ENCODE measurements at places on chromosomes 3 and 15. TPM values are rescaled to one million over a fixed set of nuclear protein-coding genes. Genes with fewer than 3 reads are reported as not detected.

GRCh38 chr3:64260431-64260830, 35.2 kb upstream of the PRICKLE2 start:
- H3K36me3 ChIP-seq, result no peaks in the 10 kb centered on the region
- no peak overlapping the region for H3K27ac ChIP-seq
- DNase-seq, result peak; percentile 45
- H3K4me3 ChIP-seq, result peak overlapping the region; percentile 12

The GALNT15 gene
- 16.5 TPM for total RNA-seq

The C3orf49 gene
- total RNA-seq, result not detected

GRCh38 chr15:42218953-42219592, 11.0 kb upstream of the VPS39 start:
- DNase-seq, result no peak
- no peaks in the 10 kb centered on the region for H3K27me3 ChIP-seq
- no peaks in the 10 kb centered on the region for H3K4me1 ChIP-seq
- no peak overlapping the region for H3K4me3 ChIP-seq
- no peak overlapping the region for H3K27ac ChIP-seq

The OSBPL10 gene
- total RNA-seq, result 1.8 TPM

DNA sequence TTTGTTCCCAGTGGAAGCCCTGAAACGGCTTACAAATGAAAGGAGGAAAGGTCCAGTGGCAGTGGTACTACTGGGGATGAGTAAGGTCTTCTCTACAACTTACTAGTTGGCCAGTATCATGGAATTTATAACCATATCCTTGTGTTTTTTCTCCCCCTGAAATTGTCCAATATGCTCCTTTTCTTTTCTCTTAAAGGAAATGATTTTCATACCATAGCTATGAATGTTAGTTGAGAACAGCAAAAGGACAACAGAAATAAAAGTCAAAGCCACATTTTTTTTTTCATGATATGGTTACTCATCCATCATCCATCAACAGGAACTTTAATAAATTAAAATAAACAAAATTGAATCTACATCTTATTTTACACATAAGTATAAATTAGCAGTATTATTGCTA, 450.4 kb downstream of the MFSD1 start:
- H3K27ac ChIP-seq, result no peak overlapping the region
- peaks cover 8% of the 10 kb centered on the region for H3K27me3 ChIP-seq
- H3K36me3 ChIP-seq, result no peaks in the 10 kb centered on the region
- H3K4me3 ChIP-seq, result no peak overlapping the region

- no peak for DNase-seq
- H3K27ac ChIP-seq, result no peak overlapping the region
- peaks cover 14% of the 10 kb centered on the region for H3K36me3 ChIP-seq
- H3K4me1 ChIP-seq, result no peaks in the 10 kb centered on the region
Measured at GRCh38 chr15:63301088-63301487, 23.7 kb downstream of the APH1B start.

DNA sequence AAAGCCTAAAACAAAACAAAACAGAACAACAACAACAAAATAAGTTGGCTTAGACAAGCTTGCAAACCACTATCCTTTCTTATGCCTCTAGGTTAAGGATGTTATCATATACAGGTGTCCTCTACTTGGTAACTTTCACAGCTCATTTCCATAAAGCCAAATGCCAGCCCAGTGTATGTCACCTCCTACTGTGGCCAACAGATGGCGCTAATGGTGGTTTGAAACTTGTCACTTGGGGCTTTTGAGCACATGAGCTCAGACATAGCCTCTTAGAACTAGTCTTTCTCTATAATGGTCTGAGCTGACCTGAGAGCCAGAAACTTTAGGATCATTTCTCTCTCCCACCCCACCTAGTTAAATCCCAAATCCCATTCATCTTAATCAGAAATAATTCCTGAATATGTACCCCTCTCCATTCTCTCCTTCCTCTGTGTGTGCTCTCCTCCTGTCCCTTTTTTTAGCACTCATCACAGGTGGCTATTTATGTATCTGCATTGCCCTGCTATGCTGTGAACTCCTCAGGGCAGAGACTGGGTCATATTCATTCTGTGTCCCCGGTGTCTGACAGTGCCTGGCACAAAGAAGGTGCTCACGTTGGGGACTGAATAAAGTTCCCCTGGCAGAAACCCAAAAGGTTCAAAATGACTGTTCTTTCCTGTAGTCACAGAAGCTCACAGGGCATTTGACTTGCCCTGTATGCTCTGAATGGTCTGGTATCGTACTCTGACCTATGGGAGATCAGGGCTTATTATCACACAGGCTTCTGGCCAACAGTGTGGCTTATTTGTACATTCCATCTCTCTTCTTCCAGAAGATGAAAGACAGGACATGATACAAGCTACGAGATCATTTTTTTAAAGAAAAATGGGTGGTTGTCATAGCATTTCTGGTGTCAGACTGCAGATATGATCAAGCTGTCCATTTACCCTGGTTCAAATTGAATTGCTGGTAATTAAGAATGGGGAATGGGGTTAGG, 319.3 kb upstream of the AZI2 start:
- H3K4me3 ChIP-seq, result no peak overlapping the region
- H3K36me3 ChIP-seq, result no peaks in the 10 kb centered on the region
- H3K27ac ChIP-seq, result no peak overlapping the region
- peak; percentile 88 for DNase-seq

DNA sequence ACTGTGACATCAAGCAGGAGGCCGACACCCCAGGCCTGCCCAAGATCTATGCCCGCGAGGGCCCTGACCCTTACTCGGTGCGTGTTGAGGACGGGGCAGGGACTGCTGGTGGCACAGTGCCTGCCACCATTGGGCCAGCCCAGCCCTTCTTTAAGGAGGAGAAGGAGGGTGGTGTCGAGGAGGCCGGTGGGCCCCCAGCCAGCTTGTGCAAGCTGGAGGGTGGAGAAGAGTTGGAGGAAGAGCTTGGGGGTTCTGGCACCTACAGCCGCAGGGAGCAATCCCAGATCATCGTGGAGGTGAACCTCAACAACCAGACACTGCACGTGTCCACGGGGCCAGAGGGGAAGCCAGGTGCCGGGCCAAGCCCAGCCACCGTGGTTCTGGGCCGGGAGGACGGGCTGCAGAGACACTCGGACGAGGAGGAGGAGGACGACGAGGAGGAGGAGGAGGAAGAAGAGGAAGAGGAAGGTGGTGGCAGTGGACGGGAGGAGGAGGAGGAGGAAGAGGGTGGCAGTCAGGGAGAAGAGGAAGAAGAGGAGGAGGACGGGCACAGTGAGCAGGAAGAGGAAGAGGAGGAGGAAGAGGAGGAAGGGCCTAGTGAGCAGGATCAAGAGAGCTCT, 5.4 kb downstream of the ZBTB47 start:
- peaks cover 61% of the 10 kb centered on the region for H3K36me3 ChIP-seq
- no peak for DNase-seq
- no peak overlapping the region for H3K4me3 ChIP-seq
- no peak overlapping the region for H3K27ac ChIP-seq

The DYNLT2B gene
- total RNA-seq, result not detected

DNA sequence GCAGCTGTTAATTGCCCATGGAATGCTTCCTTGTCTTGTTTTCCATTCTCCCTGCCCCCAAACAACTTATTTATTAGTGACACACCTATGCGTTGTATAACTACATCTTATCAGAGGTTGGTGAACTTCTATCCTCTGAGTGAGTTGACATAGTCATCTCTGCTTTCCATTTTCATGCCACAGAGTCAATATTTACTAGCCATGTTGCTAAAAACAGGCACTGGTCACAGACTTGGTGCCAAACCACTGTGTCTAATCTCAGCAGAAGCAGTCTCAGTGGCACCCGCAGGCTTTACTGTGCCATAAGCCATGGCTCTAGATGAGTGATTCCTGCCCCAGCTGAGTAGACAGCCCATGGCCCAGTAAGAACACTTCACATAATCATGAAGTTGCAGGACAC, 26.5 kb downstream of the DAPK2 start:
- no peak overlapping the region for H3K27ac ChIP-seq
- peaks cover 83% of the 10 kb centered on the region for H3K4me1 ChIP-seq
- no peaks in the 10 kb centered on the region for H3K36me3 ChIP-seq
- no peaks in the 10 kb centered on the region for H3K27me3 ChIP-seq

GRCh38 chr3:147367676-147368075, 38.7 kb downstream of the ZIC4 start:
- H3K4me3 ChIP-seq, result no peak overlapping the region
- no peaks in the 10 kb centered on the region for H3K4me1 ChIP-seq
- H3K36me3 ChIP-seq, result no peaks in the 10 kb centered on the region

The SLC6A11 gene
- total RNA-seq, result not detected

The SCAANT1 gene
- not detected for total RNA-seq

- peaks cover 26% of the 10 kb centered on the region for H3K4me1 ChIP-seq
- peak; percentile 77 for DNase-seq
- H3K36me3 ChIP-seq, result no peaks in the 10 kb centered on the region
- H3K4me3 ChIP-seq, result no peak overlapping the region
Measured at GRCh38 chr3:12986986-12987385, 86.2 kb downstream of the IQSEC1 start.

DNA sequence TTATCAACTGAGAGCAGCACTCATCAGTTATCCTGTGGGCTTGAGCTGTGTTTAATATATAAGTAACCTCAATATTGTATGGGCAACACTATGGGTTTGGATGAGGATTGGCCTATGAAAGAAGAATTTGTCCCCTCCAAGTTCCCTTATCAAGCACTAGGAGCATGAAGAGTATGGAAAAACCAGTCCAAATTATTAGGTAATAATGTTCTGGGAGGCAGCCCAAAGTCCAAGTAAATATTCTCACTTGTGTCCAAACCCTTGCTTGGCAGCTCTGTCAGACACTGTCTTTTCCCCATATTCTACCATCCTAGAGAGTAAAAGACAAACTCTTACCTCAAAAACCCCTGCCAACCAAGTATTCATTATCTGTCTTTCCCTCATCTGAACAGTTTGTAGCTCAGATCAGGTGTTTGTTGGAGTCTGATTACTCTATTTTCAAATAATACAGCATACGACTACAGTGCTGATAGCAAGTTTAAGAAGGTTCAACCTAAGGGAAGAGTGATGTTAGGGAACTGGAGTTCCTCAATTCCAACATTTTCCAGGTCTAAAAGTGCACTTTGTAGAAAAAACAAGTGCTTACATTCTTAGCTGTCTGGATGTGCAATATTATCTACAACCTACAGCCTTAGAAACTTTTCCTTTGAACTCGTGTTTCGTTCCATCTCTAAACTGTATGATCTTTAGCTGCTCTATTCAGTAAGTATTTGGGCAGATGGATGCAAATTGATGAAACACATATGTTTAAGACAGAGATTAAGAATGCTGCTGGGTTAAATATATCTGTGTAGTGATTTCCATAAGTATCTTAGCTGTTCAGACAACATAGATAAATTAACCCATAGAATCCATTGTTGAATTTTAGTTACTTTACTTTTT, 89.7 kb upstream of the PHLDB2 start:
- peaks cover 11% of the 10 kb centered on the region for H3K4me1 ChIP-seq
- H3K36me3 ChIP-seq, result no peaks in the 10 kb centered on the region
- H3K27ac ChIP-seq, result peak overlapping the region; percentile 52
- DNase-seq, result peak; percentile 47
- H3K4me3 ChIP-seq, result no peak overlapping the region

The PLSCR5 gene
- not detected for total RNA-seq

The MPI gene
- 18.9 TPM for total RNA-seq

GRCh38 chr15:52020221-52021085, 1.4 kb downstream of the MAPK6 start:
- H3K27me3 ChIP-seq, result no peaks in the 10 kb centered on the region
- H3K4me3 ChIP-seq, result peak overlapping the region; percentile 79
- H3K36me3 ChIP-seq, result no peaks in the 10 kb centered on the region
- DNase-seq, result no peak
- peaks cover 23% of the 10 kb centered on the region for H3K4me1 ChIP-seq

DNA sequence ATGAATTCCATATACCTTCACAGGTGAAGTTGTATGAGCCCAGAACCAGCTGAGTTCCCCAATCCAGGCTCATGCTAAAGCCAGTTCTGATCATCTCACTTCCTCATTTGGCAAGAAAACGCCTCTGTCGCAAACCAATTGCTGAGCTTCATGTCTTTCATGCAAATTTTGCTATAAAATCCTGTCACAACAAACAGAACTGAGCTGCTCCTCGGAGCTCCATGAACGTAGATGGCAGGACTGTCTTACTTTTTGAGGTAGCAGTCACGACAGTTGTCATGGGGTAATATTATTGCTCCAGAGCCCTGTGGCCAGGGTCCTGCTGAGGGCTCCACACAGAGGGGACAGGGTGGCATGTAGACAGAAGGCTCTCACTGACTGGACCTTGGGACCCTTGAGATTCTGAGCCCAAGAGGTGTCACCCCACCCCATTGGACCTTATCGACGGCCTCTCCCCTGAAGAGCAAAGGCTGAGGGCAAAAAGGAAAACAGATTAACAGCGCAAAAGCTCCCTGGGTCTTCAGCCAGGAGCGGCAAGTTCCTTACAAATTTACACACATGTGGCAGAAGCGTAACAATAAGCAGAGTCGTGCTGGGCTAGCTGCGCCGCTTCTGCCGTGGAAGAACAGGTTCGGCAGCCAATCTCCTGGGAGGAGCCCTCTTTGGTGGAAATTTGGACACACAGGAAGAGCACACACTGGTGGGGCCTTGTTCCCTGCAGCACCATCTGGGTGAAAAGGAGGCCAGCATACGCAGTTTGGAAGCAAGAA, 249.2 kb downstream of the OPA1 start:
- peak overlapping the region; percentile 92 for H3K27ac ChIP-seq
- no peaks in the 10 kb centered on the region for H3K27me3 ChIP-seq

- no peaks in the 10 kb centered on the region for H3K27me3 ChIP-seq
- DNase-seq, result no peak
- H3K36me3 ChIP-seq, result peaks cover 47% of the 10 kb centered on the region
- H3K4me3 ChIP-seq, result no peak overlapping the region
- no peak overlapping the region for H3K27ac ChIP-seq
Measured at GRCh38 chr3:146523531-146523930, 20.9 kb downstream of the PLSCR1 start.

- no peak overlapping the region for H3K27ac ChIP-seq
- H3K4me3 ChIP-seq, result no peak overlapping the region
- peaks cover 8% of the 10 kb centered on the region for H3K36me3 ChIP-seq
- H3K4me1 ChIP-seq, result no peaks in the 10 kb centered on the region
- DNase-seq, result no peak
Measured at GRCh38 chr15:39599871-39600270, 19.0 kb downstream of the THBS1 start.

GRCh38 chr15:92821491-92822116, 78.5 kb upstream of the CHD2 start:
- H3K4me3 ChIP-seq, result no peak overlapping the region
- H3K4me1 ChIP-seq, result peaks cover 45% of the 10 kb centered on the region
- H3K36me3 ChIP-seq, result no peaks in the 10 kb centered on the region
- no peak for DNase-seq

- no peak for DNase-seq
- H3K27me3 ChIP-seq, result no peaks in the 10 kb centered on the region
- H3K27ac ChIP-seq, result no peak overlapping the region
- H3K4me3 ChIP-seq, result no peak overlapping the region
- no peaks in the 10 kb centered on the region for H3K36me3 ChIP-seq
- peaks cover 5% of the 10 kb centered on the region for H3K4me1 ChIP-seq
Measured at GRCh38 chr3:65761446-65762234, 277.1 kb downstream of the MAGI1 start.

All from stomach (tissue), 19 donors.